ENCODE measurements at places on chromosomes 2 and 18.

DNA sequence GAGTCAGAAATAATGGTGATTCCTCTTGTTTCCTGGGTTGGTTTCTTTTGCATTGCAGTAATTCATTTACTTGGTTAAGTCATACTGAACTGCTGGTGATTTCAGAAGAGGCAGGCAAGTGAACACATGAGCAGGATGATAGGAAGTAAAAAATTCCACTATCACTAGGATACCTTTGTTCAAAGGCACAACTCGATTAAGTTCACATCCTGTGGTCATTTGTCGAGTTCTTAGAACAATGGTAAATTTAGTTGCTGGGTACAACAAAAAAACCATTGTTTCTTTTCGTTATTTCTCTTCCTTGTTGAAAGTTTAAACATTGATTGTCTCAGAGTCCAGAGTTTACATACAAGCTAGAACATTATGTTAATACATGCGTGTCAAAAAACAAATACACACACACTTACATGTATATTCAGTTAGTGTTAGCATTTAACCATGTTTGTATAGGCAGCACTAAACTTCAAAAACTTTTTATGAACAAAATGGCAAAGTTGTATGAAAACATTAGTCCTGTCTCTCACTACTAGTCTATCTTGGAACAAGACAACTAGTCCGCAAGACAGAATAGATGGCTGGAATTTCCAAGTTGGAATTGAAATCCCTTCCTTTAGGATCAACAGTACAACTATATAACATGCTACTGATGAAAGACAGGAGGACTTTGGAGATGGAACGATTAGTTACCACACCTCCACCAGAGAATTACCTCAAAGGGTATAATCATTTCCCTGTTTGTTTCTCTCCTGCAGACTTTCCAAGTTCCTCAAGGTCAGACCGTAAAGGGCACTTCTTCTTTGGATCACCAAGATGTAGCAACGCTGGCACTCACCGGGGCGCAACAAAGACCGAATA, 26.2 kb downstream of the STK39 start:
- DNase-seq, result no peak

DNA sequence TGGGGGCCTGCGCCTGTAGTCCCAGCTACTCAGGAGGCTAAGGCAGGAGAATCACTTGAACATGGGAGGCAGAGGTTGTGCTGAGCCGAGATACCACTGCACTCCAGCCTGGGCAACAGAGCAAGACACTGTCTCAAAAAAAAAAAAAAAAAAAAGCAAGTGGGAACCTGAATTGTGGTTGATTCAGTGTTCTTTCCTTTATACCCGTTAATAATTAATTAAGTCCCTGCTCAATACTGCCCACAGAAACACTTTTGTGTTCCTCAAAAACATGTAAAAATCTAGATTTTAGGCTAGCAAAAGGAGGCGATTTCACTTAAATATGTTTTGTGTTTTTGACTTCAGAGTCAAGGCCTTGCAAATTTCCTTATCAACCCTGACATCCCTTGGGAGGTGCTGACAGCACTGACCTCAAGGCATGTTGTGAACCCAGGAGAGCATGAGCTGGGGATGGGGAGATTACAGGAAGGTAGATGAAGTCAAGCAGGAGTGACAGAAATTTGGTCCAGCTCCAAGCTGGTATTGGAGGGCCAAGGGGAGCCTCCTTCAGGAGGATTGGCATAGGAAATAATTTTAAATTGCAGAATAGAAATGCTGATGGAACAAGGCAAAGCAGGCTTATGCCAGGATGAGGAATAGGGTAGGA, 89.0 kb upstream of the PNPT1 start:
- no peak for DNase-seq

DNA sequence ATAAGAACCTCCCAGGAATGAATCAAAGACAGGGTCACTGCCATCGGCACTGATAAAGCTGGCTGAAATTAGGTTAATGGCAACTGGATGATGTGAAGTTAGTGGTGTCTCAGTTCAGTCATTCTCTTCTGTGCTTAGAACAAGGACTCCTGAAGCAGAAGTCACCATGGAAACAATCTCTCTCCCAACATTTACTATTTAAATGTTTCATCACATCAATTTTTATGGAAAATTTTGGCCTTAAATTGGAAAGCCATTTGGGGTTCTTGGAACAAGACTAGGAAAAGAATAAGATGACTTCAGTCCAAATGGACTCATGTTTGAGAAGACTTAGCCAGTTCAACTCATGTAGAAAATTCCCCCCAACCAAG, 15.5 kb upstream of the ARL5A start:
- no peak for DNase-seq

DNA sequence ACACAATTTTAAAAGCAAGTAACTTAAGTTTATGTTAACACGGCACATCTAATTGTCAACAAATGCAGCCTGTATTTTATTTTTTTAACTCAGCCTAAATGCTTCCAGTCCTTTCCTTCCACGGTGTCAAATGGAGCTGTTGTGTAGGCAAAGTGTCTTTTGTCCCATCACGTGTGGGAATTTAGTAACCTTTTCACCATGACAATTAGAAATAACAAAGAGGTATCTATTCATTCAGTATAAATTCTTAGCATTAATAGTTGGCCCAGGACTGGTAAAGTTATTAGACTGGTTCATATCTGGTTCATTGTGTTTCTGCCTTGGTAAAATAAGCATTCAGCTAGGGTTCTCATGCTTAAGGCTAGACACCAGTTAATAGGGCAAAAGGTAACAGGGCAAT, 47.9 kb downstream of the FRZB start:
- DNase-seq, result no peak

GRCh38 chr2:111705239-111705638, 178.8 kb downstream of the ANAPC1 start:
- no peak for DNase-seq

- no peak for DNase-seq
Measured at GRCh38 chr2:201900362-201900761, 94.0 kb downstream of the CDK15 start.

DNA sequence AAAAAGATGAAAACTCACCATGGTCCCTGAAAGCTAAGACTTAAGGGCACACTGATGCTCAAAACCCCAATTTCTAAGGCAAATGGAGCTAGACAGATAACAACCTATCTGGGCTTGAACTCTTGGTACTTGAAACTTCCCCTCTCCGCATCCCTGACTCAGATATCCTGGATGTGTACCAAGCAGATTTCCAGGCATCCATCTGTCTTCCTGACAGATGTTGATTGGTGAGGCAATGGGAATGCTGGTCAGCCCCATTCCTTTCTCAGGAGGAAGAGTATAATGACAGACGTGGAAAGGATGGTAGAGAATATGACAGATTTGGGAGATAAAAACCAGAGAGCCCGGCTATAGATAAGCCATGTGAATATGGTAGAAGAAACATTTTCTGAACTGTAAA, 69.2 kb downstream of the ADD2 start:
- DNase-seq, result no peak

GRCh38 chr2:133265432-133265949, 302.8 kb downstream of the NCKAP5 start:
- DNase-seq, result no peak

GRCh38 chr2:132896073-132896472, 226.1 kb upstream of the LYPD1 start:
- no peak for DNase-seq

DNA sequence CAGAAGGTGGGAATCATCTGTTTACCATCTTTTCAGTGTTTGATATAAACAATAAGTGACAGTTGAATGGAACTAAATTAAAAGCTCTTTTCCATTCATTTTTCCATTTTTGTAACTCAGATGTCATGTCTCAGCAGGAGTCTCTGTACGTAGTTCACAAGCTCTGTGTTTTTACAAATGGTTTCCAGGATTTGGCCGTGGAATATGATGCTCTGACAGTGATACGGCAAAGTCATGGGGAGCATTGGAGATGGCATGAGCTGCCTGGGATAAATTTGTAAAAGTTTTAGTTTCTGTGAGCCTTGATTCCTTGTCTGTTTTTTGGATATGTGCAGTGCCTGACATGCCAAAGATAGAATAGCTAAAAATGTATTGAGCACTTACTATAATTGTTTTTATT, 168.1 kb upstream of the SESTD1 start:
- DNase-seq, result no peak

- DNase-seq, result no peak
Measured at GRCh38 chr2:138712212-138712979, 67.8 kb downstream of the NXPH2 start.

- no peak for DNase-seq
Measured at GRCh38 chr18:52536039-52536438, 196.0 kb downstream of the DCC start.

- DNase-seq, result no peak
Measured at GRCh38 chr2:63698786-63699548, 110.2 kb downstream of the MDH1 start.

DNA sequence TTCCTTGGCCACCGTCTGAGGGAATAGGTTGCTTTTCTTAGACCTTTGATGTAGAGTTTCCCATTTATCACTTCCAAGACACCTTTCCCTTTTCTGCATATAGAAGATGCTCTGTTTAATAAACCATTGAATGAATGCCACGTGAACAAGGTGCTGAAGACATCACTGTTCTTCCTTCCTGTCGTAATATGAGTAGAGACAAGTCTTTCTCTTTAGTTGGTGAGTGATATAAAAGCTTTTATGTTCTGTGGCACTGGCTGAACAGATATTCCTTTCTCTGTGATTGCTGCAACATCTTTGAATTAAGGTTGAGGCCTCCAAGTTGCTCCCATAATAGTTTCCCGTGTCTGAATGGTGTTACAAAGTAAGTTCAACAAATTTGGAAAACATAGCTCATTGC, 38.7 kb downstream of the TTC39C start:
- no peak for DNase-seq

- DNase-seq, result no peak
Measured at GRCh38 chr18:66560094-66560493, 43.8 kb downstream of the CDH19 start.

DNA sequence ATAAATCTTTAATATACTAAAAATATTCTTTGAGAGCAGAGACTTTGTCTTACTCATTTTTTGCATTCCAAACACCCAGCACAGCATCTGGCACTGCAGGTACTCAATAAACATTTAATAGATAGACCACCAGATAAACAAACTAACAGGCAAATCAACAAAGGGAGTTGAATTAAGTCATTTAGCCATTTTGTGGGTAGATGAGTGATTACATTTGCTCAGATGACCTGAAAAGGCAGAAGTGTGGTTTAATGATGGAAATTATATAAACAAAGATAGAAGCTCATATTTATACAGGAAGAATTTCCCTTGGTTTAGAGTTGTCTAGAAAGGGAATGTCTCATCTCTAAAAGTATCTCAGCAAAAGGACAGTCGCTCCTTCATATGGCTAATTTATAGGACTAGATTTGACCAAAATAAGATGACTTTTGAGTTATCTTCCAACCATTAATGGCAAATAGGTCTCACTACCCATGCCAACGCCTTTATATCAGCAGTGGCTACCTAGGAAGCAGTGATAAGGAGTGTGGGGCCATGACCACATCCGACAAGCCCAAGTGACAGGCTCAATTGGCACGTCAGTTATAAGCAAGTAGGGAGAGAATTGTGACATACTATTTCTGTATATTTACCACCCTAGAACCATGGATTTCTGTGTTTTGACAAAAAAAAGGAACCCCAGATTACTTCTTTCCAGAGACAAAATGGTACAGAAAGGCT, 173.5 kb downstream of the ATAD2B start:
- DNase-seq, result no peak

DNA sequence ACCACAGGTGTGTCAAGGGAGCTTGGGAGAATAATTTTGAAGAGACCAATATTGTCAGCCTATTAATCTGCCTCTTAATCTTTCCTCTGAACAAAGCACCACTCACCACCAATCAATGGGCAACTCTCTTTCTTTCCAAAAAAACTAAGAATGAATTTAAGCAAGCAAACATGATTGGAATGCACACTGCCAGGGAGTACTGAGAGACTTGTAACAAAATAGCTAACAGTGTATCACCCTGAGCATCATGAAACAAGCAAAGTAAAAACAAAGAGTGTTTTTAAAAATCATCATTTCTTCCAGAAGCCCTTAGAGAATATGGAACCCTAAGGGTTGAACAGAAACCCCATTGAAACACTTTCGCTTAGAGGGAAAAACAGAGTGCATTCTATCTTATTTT, 299.7 kb downstream of the DSEL start:
- DNase-seq, result no peak

GRCh38 chr2:131035112-131035825, 58.0 kb downstream of the FAM168B start:
- no peak for DNase-seq

DNA sequence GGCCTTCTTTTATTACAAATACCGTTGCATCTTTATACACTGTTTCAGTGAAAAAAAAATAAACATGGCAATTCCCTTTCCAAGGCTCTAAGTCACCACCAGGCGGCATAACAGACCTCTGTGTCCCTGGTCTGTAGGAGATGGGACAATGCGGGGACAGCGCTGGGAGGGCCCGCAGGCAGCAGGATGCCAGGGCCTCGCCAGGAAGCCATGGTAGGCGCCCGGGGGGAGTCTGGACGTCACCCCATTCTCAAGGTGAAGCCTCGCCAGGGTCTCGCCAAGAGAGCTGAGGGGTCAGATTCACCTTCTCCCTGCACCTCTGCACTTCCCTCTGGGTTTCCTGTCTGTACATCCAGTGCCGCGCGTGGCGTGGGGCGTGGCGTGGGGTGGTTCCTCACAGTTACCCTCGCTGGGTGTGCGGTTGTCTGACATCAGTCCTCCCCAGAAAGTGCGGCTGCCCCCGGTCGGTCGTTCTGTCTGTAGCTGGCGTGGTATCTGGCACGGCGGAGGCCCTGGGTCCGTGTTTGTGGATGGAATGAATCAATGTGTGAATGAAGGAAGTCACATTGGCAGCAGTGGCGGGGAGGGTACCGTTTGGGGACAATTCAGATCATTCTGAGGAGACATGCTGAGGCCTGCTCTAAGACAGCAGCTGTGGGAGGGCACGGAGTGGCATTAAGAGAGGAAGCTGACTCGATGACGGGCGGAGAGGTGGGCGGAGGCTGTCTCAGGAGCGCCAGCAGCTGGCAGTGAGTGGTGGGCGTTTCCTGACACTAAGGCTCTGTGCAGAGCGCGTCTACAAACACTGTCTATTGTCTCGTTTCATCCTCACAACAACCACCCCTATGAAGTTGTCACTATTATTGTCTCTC, 46.0 kb downstream of the LRRFIP1 start:
- DNase-seq, result peak; percentile 90

DNA sequence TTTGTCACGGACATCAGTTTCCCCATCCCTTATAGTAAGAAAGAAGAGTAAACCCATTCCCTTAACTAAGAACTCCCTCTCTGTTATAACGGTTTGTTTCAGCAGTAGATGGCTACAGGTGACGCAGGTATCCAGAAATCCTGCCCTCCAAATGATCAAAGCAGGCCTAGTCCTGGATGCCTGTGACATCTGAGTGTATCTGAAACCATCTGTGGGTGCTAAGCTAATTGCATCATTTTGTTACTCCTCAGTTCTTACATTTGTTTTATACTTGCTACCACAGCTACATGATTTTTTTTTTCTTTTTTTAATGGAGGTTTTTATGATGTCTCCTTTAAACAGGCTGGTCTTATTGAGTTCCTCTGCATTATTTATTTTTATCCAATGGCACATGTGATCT, 55.1 kb downstream of the AAK1 start:
- no peak for DNase-seq

DNA sequence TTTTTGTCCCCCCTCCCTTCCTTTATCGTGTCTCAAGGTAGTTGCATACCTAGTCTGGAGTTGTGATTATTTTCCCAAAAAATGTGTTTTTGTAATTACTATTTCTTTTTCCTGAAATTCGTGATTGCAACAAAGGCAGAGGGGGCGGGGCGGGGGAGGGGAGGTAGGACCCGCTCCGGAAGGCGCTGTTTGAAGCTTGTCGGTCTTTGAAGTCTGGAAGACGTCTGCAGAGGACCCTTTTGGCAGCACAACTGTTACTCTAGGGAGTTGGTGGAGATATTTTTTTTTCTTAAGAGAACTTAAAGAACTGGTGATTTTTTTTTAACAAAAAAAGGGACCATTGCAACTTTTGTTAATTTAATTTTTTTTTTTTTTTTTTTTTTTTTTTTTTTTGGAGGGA, 2.1 kb downstream of the SOX11 start:
- DNase-seq, result no peak
